GM23248 (cell line): ENCODE measurements at places on chromosomes 5 and 9.

DNA sequence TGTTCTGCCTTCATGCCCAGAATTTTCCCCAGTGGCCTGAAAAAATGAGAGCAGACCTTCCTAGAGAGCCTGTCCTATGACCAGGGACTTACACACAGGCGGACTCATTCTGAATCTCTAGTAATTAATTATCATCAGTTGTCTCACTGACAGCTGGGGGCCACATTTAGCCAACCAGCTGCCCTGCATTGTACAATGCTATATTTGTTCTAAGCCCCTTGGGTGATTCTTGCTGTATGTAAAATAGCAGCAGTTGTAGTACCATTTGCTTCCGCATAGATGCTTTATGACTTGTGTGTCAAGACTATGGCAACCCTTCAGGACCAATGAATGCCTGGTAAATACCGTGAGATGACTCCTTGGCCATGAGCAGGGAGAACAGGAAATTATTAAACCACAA, 415.4 kb upstream of the SEMA6A start:
- DNase-seq, result no peak

- no peak for DNase-seq
Measured at GRCh38 chr5:91127456-91128081, 255.5 kb downstream of the ARRDC3 start.

DNA sequence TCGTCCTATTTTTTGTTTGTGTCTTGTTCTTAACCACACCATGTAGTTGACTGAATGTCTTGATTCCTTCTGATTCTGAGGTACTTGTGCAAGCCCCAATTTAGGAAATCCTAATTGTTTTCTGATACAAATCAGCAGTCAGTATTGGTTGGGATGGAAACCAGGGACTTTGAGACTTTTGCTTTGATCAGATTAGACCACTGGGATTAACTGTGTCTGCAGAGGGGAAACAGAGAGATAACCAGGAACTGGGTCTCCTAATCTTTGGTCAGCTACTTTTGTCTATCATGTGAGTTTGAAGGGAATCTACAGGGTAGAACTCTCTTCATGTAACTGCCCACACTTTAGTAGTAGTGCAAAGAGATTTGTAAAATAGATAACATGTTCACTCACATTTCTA, 173.8 kb upstream of the POC5 start:
- no peak for DNase-seq

DNA sequence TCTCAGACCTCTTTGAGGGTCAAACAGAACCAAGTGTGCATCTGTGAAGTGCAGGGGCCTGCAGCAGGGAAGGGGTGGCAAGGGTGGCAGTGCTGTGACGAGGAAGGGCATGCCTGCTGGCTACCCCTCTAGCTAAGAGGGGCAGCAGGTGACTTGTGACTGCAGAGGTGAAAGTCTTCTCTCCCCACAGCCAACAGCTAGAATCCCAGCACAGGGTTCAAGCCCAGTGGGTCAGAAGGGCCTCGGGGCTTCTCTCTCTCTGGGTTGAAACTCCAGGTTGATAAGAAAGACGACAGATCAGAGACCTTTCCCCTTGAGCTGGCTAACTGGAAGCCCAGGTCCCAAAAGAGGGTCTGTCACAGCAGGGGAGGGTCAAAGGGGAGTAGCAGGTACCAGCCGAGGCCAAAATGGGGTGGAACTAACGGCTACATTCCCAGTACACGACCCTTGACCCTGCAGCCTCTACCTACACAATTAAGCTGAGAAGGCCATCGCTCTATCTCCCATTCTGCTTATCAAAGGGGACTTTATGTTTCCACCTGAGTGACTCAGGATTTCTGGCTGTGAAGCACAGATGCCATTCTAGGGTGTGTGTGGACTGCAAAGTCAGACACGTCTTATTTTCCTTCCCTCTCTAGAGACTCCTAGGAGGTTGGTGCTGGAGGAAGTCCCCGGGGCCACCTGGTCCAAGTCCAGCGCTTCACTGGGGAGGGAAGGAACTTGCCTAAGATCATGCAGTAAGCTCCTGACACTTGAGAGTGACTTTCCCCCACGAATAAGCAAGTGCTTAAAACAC, 14.6 kb downstream of the ANKS6 start:
- DNase-seq, result no peak

GRCh38 chr9:111069183-111069582, 30.9 kb upstream of the LPAR1 start:
- no peak for DNase-seq

DNA sequence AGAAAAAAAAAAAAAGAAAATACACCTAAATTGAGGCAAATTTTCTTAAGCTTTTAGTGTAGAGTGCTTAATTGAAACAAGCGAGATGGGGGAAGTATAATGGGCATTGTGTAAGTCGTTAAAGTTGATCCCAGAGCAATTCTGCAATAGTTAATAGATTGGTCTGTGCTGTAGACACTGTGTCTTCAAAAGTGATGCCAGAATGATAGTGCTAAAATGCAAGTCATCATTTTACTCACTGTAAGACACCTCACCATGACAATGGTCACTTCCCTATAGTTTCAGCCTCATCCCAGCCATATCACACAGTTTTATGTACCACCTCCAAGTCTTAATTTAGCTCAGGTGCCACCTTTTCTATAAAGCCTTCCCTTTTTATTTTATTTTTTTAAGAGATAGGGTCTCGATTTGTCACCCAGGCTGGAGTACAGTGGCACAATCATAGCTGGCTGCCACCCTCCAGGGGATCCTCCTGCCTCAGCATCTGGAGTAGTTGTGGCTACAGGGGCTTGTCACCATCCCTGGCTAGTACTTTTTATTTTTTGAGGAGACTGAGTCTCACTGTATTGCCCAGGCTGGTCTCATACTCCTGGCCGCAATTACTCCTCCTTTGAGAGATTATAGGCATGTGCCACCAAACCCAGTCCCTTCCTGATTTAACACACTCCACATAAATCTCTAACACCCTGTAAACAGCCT, 6.2 kb downstream of the COX7C start:
- no peak for DNase-seq

DNA sequence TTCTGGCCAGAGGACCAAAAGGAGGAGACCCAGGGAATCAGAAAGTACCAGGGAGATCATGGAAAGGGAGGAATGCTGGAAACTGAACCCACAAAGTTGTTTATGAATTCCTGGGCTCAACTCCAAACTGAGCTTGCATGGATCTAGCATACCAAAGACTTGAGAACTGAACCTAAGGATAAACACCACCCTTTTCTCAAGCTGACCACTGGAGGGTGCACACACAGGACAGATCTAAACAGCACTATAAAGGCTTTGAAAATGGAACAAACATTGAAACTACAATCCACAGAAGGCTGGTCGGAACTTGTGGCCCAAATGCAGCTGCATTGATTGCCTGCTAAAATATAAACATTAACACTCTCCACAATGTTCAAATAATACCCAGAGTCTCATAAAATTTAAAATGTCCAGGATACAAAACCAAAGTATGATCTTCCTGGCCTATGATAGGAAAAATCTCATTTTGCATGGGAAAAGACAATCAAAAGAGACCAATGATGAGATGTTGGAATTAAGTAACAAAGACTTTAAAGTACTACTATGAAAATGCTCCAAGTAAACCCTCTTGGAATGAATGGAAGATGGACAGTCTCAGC, 15.6 kb upstream of the IRF1 start:
- DNase-seq, result peak; percentile 95

GRCh38 chr5:138978080-138978479, 102.9 kb upstream of the LRRTM2 start:
- peak; percentile 36 for DNase-seq

DNA sequence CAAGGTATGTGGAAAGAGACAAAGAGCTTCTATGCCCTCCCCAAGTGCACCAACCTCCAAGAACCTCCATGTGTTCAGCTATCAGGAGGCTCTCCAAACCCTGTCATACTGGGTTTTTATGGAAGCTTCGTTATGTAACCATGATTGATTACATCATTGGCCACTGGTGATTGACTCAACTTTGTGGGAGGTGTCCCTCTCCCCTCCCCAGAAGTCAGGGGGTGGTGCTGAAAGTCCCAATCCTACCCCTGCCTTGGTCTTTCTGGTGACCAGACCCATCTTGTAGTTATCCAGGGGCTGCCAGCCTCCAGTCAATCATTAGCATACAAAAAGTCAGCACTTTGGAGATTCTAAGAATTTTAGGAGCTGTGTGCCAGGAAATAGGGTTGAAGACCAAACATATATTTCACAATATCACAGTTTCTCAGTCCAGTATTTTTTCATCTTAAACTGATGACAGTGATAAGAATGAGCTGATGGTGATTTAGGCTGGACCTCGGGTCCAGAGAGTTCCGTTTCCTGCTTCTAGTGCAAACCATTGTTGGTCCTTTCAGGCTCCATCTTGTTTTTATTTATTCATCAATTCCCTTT, 27.3 kb upstream of the FANCC start:
- no peak for DNase-seq

DNA sequence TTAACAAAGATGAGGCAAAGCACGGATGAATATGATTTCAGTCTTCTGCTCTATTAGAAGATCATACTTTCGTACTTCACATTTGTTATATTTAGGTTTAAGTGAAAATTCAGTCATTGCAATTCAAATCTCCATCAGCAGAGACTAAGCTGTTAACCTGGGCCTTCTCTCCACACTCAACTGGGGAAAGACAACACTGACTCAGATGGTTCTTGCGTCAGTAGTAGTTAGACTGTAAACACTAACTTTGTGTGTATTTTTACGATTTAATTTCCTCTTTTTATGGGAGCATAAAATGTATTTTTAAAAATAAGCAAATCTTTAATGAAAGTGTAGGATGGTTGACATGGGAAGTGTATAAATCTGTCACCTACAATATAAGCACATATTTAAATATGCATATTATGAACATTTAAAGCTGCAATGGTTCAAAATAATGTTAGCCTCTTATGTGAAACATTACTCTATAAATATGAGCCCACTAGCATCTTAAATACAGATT, 42.7 kb upstream of the ZNF608 start:
- peak; percentile 2 for DNase-seq

- DNase-seq, result no peak
Measured at GRCh38 chr5:150103678-150104549, 17.6 kb upstream of the CSF1R start.

GRCh38 chr5:123080215-123080614, 8.8 kb upstream of the PRDM6 start:
- DNase-seq, result no peak

DNA sequence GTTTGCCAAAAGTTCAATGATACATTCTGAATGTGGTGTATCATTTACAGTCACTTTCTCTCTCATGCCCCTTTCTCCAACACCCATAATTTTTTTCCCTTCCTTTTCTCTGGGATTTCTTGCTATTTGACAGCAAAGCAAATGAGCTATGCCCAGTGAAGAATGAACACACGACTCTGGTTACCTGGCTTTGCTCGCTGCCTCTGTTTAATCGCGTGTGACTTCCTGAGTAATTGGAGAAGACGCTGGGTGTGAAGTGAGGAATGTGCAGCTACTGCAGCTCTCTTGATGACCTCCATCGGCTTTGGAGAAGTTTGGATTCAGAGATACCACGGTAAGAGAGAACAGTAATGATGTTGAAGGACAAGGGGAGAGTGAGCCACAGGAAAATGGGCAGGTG, 651.8 kb downstream of the KIF4B start:
- no peak for DNase-seq

DNA sequence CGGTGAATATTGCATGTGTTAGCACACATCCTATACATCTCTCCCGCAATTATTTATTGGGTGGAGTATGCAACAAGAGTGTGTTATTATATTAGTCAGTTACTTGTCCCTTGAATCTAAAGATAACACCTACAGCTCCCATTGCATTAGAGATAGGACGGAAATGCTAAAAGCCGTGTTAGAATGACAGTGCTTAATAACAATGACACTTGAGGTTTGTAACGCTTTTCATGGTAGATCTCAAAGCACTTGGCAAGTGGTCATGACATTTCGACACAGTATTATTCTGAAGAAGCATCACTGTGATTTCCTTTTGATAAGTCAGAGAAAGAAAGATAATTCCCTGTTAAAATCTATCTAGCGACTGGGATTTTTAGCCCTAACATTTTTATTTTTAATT, 33.4 kb upstream of the TRIO start:
- peak; percentile 46 for DNase-seq

DNA sequence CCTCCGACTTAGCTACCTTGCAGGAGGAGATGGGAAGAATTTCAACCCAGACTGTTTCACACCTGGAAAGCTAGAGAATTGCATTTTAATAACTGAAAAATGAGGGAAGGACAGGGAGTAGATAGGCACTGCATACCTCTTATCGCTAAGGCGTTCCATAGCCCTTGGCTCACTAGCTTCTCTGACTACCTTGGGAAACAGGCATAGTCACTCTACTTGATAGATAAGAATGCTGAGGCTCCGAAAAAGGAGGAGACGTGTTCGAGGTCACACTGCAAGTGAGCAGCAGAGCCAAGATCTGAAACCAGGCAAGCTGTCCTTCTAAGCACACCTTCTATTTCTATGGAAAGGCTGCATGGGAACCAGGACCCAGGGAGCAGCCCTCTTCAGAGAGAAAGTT, 168.9 kb downstream of the CRB2 start:
- DNase-seq, result no peak

- DNase-seq, result no peak
Measured at GRCh38 chr5:135851915-135852845, 17.7 kb downstream of the SLC25A48 start.

GRCh38 chr5:78569441-78569840, 79.1 kb downstream of the LHFPL2 start:
- peak; percentile 7 for DNase-seq

DNA sequence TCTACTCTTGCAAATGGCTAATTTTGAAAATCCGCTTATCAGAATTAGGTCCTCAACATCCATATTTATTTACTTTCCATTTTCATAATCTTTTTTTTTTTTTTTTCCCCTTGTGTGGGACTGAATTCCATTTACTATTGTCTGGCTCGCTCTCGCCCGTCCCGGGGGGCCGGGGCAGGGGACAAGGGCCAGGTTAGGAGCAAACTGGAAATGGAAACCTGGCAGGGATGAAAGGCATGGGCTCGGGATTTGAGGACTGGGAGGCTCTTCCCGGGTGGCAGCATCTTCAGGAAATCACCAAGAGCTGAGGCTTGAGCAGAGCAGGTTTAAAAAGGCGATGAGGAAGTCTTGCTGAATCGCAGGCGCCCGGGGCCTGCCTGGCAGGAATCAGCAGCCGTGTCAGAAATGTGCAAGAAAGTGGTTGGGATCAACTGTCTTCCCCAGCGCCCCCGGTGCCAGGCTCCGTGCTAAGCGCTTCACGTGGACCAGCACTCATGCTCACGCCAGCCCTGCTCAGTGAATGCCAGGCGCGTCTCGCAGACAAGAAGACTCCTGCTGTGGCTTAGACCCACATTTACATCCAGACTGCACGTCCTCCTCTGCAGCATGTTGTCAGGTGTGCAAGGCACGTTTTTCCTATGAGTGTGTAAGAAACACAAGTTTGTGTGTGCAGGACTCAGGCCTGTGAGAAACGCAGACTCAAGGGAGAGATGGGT, 66.3 kb upstream of the UNC5A start:
- no peak for DNase-seq
